AG08395 (cell line): ENCODE measurements at places on chromosomes 1 and 21.

- peak; percentile 0 for DNase-seq
Observed at GRCh38 chr21:22754746-22755145, 1756.5 kb downstream of the NCAM2 start.

GRCh38 chr1:63005812-63006211, 221.9 kb downstream of the ATG4C start:
- DNase-seq, result no peak

DNA sequence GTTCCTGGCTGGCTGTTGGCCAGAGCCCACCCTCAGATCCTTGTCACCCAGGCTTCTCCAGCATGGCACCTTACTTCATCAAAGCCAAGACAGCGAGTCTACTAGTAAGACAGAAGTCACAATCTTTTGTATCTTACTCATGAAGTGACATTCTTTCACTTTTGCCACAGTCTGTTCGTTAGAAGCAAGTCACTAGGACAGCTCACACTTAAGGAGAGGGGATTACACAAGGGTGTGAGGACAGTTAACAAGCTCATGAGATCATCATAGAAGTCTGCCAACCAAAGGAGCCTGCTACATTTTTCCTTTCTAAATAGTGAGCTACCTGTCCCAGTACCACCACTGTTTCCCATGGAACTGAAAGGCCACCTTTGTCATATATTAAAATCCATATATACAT, 61.5 kb downstream of the PACC1 start:
- peak; percentile 9 for DNase-seq

- no peak for DNase-seq
Observed at GRCh38 chr1:119573886-119574285, 66.9 kb downstream of the HSD3B1 start.
